ENCODE measurements at places on chromosomes 4 and X. TPM values are rescaled to one million over a fixed set of nuclear protein-coding genes. Genes with fewer than 3 reads are reported as not detected.

ENPP6 gene
- total RNA-seq, result 0.05 TPM

HTN3 gene
- total RNA-seq, result not detected

COPS4 gene
- 10.6 TPM for total RNA-seq

GRCh38 chr4:156794863-156795262, 176.7 kb downstream of the PDGFC start:
- DNase-seq, result no peak

- no peak for DNase-seq
Observed at GRCh38 chr4:174252412-174252811, 31.1 kb downstream of the FBXO8 start.

DNA sequence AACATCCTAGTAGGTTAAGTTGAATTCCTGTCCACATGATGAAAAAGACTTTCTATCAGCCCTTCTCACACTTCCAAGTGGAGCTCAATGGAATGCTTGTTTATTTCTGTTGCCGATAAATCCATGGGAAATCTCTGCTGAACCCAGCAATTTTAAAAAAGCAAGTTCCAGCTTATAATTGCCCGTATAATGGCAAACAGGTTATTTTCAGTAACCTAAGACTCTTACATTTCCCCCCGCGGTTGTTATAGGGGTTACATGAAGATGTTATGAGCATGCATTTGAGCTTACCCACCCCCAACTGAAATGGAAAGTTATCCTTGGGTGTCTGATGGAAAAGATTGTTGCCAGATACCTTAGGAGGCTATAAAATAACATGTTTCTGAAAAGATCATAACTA, 136.2 kb downstream of the PALLD start:
- no peak for DNase-seq

GRCh38 chr4:181618038-181618618, 625.1 kb upstream of the TENM3 start:
- no peak for DNase-seq

- DNase-seq, result no peak
Observed at GRCh38 chrX:40104985-40105834, 7.5 kb upstream of the BCOR start.
